ENCODE measurements at places on chromosomes 2 and 18.

DNA sequence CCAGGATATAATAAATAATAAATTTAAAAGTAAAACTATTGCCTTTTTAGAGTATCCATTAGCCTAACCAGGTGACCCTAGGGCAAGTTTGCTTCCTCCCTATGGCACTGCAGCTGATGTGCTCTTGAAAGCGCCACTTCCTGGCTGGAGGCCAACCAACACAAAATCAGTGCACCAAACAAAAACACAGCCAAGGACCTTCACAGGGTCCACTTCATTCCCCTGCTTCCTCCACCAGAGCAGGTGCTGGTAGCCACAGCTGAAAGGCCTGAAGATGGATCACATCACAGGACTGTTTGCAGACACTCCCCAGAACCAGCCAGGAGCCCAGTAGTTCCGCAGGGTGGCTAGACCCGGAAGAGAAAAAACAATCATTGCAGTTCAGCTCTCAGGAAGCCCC is 108.8 kb downstream of the TWIST2 start:
- no peak for DNase-seq

DNA sequence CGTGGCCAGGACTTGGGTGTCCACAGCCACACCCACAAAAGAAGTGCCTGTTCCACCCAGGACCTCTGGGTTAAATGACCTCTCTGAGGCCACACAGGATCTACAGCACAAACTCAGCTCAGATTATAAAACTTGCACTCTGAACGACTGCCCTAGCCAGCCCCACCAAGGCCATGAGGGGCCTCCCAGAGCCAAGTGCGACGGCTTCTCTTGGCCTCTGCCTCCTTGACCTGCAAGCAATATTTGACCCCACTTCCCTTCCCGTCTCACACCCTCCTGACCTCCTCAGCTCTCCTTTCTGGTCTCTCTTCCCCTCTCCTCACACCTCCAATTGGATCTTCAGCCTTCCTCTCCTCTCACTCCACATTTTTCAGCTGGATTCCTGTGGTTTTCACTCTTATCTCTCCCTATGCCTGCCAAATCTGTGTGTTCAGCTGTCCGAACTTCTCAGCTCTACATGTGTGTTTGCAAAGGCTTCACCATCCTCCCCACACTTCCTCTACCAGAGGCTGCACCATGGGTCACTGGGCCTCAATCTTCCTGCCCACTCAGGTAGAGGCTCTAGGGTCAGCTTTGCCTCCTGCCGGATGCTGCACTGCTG is 25.3 kb upstream of the STEAP3 start:
- no peak for DNase-seq

DNA sequence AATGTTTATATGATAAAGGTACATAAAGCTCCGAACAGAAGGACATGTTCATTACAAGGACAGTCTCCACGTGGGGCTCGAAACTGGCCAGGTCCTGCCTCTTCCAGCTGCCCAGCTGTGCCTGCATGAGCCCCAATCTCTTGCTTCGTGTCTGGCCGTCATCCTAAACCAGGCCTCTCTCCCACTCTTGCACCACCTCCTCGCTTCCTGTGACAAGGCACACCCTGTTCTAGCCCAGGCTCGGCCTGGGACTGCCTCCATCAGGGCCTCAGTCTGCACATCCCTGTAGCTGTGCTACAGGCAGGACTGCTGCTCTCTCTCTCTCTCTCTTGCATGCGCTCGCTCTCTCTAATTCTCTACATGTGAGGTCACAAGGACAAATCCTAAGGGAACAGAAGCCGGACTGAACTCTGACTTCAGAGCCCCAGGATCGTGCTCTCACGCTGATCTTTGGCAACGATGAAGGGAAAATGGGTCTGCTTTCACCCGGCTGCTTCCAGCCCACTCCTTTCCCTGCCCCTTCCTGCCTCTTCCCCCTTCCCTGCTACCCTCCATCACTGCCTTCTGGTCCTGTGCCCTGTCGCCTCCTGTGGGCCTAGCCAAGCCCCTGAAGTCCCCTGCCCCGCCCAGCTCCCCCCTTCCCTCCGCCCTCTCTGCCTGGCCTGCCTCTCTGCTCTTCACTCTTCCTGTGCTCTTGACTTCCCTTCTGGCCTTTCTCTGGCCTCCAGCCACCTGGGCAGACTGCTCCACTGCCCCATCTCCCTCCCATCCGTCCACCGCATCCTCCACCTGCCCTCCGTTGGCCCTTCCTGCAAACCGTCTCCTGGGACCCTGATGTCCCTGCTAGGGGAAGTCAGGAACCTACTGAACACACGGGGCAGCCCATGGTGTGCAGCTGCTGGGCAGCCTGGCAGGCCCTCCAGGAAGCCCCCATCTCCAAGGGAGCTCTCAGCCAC is 7.8 kb upstream of the GPR55 start:
- DNase-seq, result peak; percentile 33

- no peak for DNase-seq
Observed at GRCh38 chr2:218202266-218202665, 14.7 kb upstream of the ARPC2 start.

DNA sequence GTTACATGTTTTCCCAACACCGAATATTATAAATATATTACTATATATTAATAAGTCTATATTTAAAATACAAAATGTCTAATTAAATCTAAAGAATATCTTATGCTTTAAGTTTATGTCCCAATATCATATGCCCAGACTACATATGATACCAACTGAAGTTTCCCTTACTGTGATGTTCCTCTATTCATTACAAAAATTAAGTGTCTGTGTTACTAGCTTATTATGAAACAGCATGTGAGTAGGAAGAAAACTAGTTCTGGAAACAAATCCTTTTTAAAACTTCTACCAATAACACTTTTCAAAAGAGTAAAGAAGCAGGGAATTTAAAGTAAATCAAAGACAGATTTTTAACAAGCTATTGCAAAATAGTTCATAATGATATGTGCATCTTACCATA is 17.8 kb downstream of the HNRNPLL start:
- no peak for DNase-seq

GRCh38 chr18:7754725-7755181 is 187.6 kb downstream of the PTPRM start:
- no peak for DNase-seq

- DNase-seq, result peak; percentile 70
Observed at GRCh38 chr18:76619261-76619620, 124.2 kb upstream of the ZNF516 start.

GRCh38 chr2:109663721-109664120 is 49.6 kb downstream of the SOWAHC start:
- no peak for DNase-seq

DNA sequence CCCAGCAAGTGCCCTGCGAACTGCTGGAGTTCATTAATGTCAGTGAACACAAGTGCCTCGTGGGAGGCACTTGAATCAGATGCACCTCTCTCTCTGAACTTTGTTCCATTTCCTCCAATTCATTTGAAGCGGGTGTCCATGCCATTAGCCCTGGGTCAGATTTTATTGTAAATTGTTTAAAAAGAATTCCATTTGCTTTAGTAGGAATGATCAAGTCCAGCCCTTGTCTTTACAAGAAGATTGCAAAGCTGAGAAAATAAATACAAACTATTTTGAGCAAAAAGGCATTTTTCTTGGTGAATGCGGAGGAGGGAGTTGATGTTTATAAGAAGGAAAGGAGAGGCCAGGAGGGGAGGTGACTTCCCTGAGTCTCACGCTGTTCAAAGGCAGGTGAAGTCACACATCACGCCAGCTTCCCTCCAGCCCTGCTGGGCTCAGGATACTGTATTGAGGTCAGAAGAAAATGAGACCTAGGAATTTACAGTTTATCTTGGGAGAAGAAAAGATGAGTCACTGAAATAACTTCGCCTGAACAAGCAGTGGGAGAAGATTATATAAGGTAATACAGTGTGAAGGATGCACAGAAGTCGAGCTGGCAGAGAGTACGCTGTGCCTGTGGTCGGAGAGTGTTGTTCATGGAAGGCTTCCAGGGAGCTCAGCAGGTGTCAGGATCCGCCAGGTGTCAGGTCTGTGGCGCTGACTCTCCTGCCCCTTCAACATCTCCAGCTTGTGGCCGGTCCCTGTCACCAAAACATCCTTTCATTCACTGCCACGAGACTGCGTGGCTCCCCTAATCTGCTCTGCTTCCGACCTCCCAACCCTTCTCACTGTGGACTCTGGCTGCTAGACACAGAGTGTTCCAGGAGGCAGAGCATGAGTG is 36.5 kb downstream of the EFR3B start:
- DNase-seq, result no peak

- DNase-seq, result no peak
Observed at GRCh38 chr18:72208920-72209676, 335.0 kb downstream of the CBLN2 start.

DNA sequence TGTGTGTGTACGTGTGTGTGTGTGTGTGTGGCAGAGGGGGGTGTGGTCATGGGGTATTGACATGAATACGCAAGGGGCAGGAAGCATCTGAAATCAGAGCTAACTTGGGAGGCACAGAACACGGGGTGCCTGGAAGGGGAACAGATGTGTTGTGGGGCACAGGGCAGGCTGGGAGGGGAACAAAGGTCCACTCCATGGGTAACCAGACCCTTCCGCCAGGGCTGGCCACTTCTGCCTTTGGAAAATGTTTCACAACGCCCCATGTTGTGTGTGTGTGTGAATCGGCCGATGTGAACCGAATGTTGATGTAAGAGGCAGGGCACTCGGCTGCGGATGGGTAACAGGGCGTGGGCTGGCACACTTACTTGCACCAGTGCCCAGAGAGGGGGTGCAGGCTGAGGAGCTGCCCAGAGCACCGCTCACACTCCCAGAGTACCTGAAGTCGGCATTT is at the start of gene SLC11A1:
TSS of gene SLC11A1 (plus strand) at position 358 of the 451 bp plus-strand sequence. CDS start 96 bp downstream, outside the sequence.
- DNase-seq, result peak; percentile 95

DNA sequence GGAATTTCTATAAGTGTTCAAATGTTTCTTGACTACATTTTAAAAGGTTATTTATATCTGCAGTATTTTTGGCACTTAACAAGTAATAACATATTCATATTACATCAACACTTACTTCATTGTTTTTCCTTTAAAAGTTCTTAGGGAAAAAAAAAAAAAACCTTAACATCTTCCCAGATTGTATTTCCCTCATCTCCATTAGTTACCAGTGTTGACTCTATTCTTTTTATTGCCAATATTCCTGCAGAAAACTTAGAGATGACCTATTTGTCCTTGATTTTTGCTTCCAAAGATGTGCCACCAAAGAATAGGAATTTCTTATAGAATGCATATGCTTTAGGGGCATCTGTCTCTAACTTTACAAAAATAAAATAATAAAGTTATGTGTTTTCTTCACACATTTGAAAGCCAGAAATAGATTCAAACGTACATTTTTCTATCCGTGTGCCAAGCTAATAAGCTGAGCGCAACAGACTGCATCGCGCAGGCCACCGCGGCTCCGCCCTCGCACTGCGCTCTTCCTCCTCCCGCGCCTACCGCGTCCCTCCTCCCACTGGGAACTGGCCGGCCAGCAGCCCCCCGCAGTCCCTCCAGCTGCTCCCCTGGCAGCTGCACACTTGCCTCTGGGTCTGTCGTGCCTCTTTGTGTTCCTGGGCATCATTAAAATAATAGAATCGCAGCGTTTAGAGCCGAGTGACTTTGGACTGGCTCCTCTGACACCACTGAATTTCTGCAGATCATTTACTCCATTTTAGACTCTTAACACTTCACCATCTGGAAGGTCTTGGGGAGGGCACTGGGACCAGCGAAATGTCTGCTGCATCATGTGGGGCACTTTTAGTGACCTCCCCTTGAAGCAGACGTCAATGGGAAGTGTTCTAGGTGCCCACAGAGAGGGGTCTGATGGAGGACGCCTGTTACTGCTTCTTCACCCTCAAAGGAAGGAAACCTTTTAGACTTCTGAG is 21.2 kb upstream of the NAB1 start:
- DNase-seq, result peak; percentile 14

DNA sequence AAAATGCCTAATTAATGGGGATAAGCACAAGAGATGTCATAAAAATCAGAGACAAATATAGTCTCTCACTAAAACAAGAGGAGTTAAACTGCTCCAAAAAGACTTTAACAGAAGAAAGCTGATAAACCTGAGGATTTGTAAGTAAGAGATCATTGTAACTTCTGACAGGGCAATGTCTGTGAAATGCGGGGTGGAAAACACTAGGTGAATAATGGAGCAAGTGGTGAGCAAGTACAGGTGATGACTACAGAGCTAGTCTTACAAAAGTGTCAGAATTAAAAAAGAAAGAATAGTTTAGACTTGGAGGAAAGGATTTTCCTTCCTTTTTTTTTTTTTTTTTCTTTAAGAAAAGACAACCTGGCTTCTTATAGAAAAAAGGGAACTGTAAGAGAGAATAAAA is 22.7 kb downstream of the ATAD2B start:
- DNase-seq, result no peak

- DNase-seq, result peak; percentile 80
Observed at GRCh38 chr2:201116115-201116958, at the start of gene CFLAR. CFLAR (plus strand) TSS chr2:201116164; CDS start chr2:201129866, 13,702 bp downstream.

DNA sequence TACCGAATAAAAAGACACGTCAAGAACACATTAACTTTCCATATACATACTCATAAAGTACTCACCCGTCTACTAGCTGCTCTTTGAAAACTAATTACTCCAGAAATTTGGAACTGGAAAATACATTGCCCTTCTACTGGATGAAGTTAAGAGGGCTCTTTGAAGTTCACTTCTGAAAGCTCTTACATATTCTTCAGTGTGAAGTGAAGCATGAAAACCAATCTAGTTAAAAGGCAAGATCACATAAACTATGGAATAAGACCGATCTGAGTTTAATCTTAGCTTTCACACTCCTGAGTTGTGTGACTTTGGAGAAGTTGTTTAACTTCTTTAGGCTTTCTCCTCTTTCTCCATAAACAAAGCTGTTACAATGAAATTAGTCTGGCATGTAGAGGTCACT is 38.5 kb downstream of the REV1 start:
- DNase-seq, result no peak

- no peak for DNase-seq
Observed at GRCh38 chr18:49834258-49834657, 20.9 kb upstream of the ACAA2 start.

GRCh38 chr2:102258386-102259074 is 52.8 kb upstream of the IL1RL1 start:
- DNase-seq, result peak; percentile 81

GRCh38 chr2:113240915-113241911 is 37.5 kb downstream of the PAX8 start:
- DNase-seq, result peak; percentile 52

DNA sequence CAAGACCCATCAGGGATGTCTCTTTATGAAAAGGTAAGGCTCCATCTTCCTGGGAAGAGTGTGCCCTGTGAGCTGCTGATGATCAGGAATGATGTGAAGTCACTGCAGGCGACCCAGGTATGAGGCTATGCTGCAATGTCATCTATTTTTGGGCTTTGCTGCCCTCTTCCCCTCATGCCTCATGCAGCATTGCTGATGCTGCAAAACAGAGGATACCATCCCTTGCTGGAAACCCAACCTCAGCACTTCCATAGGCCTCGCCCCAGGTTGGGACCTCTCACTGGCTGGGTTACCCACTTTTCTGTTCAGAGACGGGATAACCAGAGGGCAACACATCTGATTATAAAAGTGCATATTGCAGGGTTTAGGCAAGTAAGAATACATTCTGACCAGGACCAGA is 255.8 kb downstream of the L3MBTL4 start:
- DNase-seq, result no peak

Measured in CD14-positive monocyte (primary cell).